ENCODE measurements at places on chromosomes 1 and 21. TPM values are rescaled to one million over a fixed set of nuclear protein-coding genes. Genes with fewer than 3 reads are reported as not detected.

The TFF1 gene
- 19.2 TPM for total RNA-seq

The TMEM50A gene
- 86.7 TPM for total RNA-seq

The PTPN22 gene
- total RNA-seq = not detected

The RPE65 gene
- not detected for total RNA-seq

The IL22RA1 gene
- total RNA-seq = 8.6 TPM

The EVA1C gene
- 53.6 TPM for total RNA-seq

The CD244 gene
- not detected for total RNA-seq

The LGR6 gene
- 0.90 TPM for total RNA-seq

The GSTM3 gene
- total RNA-seq = 21.6 TPM

The CRP gene
- not detected for total RNA-seq

The TAS1R3 gene
- total RNA-seq = 0.15 TPM

The LCE6A gene
- not detected for total RNA-seq

The ZNF644 gene
- total RNA-seq = 19.0 TPM

The CXADR gene
- 17.6 TPM for total RNA-seq

The ZNF593OS gene
- not detected for total RNA-seq

The ZNF678 gene
- total RNA-seq = 1.2 TPM

The TRIM45 gene
- 1.1 TPM for total RNA-seq

The DYNLT4 gene
- 0.73 TPM for total RNA-seq

The COL16A1 gene
- total RNA-seq = 5.6 TPM

The CLDN17 gene
- total RNA-seq = not detected

The PTPN7 gene
- not detected for total RNA-seq

Data from A549 treated with dexamethasone at 1 μM for 4 hours (cell line).